ENCODE measurements at places on chromosomes 4 and X.

- no peak for DNase-seq
These were observed 19.6 kb downstream of the TMEM187 start for GRCh38 chrX:153992180-153992579.

GRCh38 chr4:111666826-111667360 is 478.4 kb upstream of the FAM241A start:
- DNase-seq = no peak

DNA sequence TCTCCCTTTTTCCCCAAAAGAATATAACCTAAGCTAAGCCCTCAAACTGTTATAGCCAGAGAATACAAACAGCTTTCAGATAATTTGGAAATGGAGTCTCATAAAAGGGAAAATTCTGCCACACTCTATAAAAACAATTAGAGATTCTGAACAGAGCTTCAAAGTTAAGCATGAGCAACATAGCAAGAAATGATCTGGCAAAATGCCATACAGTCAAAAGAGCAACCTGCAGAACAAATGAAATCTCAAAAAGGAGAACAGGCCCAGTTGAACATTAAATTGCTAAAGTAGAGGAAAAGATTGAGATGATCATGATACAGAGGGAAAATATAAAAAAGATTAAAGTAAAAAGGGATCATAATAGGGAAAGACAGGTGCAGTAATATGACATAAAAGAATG is 250.5 kb downstream of the TLL1 start:
- peak; percentile 21 for DNase-seq

- DNase-seq = no peak
These were observed 78.2 kb downstream of the IL21 start for GRCh38 chr4:122542411-122543236.

- peak; percentile 79 for DNase-seq
These were observed 436.2 kb downstream of the KCNIP4 start for GRCh38 chr4:21512353-21512752.

GRCh38 chr4:8236106-8236919 is 33.2 kb upstream of the HTRA3 start:
- no peak for DNase-seq

DNA sequence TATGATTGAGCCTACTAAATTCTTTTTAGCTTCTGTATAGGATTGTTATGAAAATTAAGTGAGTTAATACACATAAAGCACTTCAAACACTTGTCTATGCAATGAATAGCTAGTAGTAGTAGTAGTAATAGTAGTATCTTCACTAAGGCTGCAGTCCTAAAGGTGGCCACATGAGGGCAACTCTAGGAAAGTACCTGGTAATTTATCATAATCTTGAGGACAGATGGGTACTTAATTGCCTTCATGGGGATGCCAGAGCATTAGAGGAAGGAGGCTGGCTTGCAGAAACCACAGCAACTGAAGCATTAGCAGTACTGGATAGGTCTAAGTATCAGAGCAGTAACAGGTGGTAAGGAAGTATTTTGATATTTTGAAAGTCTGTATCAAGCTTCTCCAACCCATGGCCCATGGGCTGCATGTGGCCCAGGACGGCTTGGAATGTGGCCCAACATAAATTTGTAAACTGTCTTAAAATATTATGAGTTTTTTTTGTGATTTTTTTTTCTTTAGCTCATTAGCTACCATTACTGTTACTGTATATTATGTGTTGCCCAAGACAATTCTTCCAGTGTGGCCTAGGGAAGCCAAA is 17.3 kb downstream of the NIPAL1 start:
- no peak for DNase-seq

DNA sequence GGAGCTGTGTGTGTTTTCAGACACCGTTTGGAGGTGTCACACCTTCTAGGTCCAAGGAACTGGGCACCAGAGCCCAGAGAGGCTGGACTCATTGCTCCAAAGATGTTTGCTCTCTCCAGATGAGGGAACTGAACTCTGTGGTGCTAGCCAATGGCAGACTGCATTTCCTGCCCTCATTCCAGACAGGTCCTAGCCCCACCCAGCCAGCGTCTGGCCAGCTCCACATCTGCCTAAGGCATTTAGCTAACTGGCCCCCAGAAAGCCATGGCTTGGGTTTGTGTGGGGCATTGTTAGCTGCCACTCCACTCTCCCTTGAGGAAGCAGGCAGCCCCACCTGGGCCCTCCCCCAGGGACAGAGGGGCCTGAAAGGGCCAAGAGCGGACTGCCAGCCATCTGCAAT is 11.4 kb downstream of the FGD1 start:
- DNase-seq = no peak

DNA sequence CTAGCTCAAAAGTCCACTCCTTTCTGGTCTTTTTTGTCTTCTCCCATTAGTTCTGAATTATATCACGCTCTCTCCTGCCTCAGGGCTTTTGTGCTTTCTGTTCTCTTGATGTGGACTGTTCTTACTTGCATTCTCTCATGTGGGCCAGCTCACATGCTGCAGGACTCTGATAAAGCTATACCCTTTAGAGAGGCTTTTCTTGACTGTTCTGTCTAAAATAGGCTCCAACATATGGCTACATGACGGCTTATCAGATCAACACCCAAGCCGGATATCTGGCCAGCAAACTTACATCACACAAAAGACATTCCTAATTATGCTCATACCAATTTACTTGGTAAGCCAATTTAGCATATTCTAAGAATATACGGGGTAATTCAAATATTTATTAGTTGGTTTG is 1494.5 kb downstream of the TECRL start:
- peak; percentile 48 for DNase-seq

DNA sequence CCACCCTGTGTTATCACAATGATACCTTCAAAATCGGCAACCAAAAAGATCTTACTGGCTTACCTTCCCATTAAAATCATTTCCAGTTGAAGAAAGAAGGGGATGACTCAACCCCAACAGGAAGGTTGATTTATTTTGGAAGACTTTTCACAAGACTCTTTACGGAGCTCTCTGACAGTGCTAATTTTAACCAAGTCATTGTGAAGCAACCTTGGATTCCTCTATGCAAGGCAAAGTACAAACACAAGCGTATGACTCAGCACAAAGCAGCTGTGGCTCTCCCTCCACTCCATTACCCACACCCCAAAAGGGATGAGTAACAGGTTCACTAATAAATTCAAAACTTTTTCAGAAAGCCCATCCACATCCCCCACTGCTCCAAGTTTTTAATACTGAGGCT is 213.8 kb upstream of the FGF13 start:
- DNase-seq = no peak

DNA sequence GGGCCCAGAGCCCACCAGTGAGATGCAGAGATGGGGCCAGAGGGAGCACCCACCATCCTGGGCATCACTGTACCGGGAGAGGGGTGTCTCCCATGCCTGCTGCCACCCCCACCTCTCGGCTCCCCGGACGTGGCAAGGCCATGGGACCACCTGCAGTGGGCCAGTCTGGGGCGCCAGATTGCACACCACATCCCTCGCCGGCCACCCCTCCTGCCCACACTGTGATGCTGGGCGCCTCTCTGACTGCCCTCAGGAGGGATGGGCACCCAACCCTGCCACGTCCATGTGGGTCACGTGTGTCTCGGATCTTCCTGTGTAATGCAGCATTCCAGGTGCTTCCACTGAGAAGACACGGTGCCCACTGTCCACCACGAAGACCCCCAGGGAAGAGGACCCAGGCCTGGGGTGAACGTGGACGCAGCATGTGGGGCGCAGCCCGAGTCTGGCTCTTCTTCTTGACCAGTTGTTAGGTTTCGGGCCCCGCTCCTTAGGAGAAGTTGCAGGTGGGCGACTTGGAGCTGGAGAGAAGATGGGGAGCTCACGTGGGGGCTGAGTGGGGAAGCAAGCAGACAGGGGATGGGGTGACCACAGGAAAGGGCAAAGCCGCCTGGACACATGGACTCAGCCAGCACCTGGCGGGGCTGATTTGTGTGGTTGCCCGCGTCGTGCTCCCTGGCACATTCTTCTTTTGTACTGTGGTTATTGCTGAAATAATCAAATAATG is 47.7 kb downstream of the ZFYVE28 start:
- DNase-seq = no peak

DNA sequence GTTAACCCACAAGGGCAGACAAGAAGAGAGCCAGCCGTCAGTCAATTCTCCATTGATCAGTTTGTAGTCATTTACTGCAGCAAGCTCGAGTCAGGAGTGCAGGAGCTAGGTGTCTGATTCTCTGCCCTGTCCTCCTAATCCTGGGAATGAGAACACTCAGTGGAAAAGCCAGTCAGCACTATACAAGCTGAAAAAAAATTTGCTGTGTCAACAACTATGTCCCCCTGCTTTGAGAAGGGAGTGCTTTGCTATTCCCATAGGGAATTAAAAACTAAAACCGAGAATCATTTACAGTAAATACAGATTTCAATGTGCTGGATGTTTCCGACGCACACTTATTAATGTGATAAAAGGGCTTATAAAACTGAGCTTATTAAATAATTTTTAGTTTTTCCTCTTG is 84.2 kb downstream of the GRIA2 start:
- DNase-seq = no peak

DNA sequence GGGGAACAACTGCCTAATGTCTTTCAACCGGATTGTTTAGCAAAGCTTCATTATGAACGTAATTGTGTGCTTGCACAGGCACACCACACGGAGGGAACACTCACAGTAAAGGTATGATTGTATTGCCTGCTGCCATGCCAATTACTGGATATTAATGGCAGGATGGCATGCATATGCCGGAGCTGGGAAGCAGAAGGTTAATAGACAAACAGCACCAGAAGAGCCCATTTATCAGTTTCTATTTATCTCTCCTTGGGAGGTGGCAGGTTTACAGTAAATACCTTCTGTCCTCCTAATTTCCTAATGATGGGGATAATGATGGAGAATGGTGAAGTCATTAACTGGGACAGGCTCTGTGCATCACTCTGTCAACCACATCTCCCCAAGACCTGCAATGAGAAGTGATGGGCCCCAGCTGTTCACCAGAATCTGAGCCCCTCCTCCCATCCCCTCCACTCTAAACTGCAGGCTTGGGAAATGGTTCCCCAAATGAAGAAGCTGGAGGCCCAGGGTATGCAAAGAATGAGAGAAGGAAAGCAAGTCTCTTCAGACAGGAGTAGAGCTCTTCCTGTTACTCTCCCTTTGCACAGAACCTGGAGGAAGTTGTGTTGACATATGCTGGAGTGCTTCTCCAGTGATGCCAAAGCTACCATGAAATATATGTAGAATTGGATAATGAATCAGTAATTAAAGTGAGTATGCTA is 160.8 kb downstream of the NAA11 start:
- DNase-seq = peak; percentile 72

DNA sequence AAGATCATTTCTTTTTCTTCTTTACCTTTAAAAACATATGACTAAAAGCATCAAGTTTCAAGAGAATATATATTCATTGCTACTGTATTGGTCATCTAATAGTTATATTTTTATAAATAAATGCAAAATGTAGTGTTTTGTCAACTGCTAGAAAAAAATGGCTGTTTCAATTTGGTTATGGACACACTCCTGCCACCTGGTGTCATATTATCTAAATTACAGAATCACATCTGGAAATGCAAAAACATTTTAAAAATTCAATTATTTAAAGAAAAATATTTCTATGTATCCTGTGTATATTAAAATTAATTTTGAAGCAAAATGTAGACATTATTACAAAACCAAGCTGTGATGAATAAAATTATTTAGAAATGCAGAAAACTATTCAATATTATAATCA is 329.4 kb upstream of the PCDH18 start:
- no peak for DNase-seq
